Activated naive CD4-positive, alpha-beta T cell (primary cell): ENCODE measurements at places on chromosomes 4 and X.

DNA sequence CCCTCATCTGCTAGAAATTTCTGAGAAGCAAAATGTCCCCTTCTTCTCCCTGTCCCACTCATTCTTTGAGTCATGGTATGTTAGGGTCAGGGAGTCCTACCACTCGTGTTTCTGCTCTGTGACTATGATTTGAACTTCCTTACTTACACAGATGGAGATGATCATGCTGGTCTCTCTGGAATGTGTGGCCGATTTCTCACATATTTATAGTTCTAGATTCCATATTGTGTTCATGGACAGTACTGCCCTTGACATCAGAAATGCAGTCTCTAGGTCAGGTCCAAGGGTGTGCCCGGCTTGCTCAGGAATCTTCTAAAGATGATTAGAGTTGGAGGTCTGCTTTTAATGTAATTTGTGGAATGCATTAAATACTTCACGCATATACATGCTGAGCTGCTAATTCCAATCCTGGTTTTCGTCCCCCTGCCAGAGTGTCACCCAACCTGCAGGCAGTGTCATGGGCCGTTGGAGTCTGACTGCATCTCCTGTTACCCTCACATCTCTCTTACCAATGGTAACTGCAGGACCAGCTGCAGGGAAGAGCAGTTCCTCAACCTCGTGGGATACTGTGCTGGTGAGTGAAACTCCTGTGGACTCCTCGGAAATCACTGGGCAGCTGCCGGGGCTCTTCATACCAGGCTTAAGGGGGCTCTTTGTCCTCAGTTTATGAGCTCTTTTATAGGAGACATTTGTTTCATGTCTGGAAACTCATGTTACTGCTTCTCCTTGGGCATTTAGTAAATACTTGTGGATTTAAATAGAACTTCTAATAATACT, 214.1 kb upstream of the ANXA3 start:
- DNase-seq: no peak

DNA sequence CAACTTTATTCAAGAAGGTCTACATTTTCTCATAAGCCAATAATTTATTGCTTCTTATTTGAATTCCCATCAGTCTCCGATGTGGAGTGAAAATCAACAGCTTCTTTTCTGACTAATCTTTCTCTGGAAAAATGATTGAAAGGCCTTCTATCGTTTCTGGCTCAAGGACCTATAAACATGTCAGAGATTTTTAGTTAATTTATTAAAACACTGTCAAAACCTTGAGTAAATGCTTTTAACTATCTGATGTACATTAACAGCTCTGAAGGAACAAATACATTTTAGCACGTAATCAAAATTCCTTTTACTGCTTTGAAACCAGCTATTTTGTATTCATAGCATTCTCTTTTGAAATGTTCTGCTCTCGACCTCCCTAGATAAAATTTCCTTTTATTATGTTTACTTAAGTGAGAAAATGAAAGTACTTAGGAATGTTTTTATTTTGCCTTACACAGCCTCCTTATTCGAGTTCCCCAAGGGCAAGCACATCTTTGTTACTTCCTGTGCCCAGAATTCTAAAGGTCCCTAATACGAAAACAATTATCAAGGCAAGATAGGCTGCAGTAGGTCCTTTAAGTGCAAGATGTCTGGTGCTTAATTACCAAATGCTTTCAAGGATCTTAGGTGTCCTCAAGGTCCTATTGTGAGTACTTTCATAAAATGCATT, 3.1 kb upstream of the ZFX start:
- DNase-seq: no peak

GRCh38 chr4:16785793-16786527, 112.5 kb downstream of the LDB2 start:
- no peak for DNase-seq

GRCh38 chr4:25223802-25224375, 9.9 kb upstream of the PI4K2B start:
- DNase-seq: no peak

DNA sequence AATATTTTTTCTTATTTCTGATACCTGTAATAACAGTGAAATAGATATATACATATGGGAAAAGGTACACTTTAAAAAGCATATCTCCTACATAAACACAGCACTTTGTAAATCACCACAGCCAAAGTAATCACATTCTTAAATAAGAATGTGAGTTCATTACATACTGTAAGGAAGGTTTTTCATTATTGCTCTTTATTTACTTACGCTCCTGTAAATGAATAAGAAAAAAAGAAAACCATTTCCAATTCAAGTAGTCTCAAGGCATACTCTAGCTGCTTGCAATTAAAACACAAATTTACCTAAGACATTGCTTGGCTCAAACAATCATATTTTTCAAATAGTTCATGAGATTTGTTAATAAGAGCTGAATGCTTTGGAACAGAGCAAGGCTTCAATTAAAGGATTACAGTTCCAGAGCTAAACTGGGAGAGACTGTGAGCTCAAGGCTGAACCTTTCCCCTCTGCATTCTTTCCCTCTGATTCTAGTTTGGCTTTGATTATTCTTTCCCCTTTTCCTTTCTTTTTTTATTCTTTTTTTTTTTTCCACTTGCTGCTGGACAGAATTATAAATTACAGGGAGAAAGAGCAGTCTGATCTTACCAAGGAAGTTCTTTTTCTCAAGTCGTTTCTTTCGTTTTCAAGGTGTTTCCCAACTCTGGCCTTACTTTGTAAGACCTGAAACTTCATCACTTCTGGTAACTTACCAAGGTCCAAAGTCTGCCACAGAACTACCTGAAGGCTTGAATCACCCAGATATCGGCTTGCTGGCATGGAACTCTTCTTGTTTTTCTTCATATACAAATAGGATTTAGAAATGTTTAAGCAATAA, 278.3 kb downstream of the INPP4B start:
- no peak for DNase-seq

DNA sequence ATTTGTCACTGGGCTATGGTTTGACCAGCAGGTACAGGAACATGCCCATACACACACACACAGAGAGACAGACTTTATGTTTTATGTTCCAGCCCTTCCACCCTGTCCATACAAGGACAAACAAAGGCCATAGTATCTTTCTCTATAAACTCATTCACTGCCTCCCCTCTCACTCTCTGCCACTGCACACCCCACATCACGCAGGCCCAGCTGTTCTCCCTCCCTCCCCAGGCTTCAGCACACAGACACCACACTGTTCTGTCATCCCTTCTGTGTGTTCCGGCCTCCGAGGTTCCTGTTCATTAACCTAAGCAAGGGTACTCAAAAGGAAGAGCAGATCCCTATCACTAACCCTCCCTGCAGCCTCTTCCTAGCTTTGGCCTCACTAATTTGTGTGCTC, 17.8 kb downstream of the LAS1L start:
- no peak for DNase-seq

DNA sequence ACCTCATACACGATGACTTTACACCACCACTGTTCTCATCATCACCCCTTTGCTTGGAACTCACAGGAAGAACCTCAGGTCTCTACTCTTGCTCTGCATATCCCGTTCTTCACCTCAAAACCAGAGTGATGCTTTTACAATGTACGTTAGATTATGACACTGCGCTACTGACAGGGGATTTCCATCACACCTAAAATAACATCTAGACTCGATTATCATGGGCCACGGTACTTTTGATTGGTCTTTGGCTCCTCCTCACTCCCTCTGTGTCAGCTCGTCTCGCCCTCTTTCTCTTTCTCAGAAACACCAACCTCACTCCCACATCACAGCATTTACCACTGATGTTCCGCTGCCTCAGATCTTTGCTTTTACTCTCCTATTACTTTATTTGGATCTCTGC, 172.4 kb downstream of the TLL1 start:
- DNase-seq: no peak

GRCh38 chrX:33014949-33015348, 196.4 kb downstream of the DMD start:
- no peak for DNase-seq

DNA sequence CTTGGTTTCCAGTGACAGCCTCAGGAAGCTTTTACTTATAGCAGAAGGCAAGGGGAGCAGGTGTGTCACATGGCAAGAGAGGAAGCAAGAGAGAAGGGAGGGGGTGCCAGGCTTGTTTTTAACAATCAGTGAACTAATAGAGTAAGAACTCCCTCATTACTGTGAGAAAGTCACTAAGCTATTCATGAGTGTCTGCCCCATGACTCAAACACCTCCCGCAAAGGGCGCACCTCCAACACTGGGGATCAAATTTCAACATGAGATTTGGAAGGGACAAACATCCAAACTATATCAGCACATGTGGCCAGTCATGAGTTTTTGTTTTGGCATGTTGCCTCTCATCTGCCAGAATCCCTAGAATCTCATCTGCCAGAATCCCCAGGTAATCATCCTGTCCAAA, 183.5 kb upstream of the C1QTNF7 start:
- no peak for DNase-seq

DNA sequence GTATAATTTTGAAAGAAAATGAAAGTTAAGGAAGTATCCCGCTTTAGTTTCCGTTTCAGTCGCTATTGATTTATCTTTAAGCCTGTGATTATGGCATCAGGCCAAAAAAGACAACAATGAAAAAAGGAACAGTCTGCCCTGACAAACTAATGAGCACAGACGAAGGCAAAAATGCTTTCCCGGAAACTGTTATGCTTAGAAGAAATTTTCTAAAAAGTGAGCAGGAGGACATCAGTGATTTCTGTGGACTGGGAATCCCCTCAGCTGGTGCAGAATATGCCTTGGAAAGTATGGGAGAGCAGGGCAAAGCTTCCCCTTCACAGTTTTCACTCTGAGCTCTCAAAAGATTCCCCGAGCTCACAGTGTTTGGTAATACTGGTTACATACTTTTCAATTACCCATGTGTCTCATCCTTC, 5.1 kb upstream of the CXCL10 start:
- DNase-seq: no peak

GRCh38 chr4:159383562-159383931, 280.7 kb downstream of the RAPGEF2 start:
- DNase-seq: no peak

GRCh38 chrX:129659861-129660260, 5.1 kb upstream of the APLN start:
- no peak for DNase-seq

- no peak for DNase-seq
Observed at GRCh38 chr4:73964862-73965611, 16.8 kb downstream of the PF4 start.

DNA sequence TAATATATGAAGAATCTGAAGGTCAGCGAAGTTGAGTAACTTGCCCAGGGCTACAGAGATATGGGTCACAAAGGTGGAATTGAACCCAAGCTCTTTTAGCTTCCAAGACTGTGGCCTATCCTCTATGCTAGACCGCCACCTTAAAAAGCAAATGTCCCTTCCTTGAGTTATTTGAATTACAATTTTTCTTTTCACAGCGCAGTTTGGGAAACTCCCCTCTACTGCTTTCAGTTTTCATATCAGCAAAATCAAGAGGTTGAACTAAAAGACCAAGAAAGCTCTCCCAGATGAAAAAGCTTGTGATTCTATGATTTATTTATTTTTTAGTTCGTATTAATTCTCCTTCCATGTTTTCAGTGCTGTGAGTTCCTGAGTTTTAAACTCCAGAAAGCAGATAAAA, 174.5 kb upstream of the C1QTNF7 start:
- no peak for DNase-seq

DNA sequence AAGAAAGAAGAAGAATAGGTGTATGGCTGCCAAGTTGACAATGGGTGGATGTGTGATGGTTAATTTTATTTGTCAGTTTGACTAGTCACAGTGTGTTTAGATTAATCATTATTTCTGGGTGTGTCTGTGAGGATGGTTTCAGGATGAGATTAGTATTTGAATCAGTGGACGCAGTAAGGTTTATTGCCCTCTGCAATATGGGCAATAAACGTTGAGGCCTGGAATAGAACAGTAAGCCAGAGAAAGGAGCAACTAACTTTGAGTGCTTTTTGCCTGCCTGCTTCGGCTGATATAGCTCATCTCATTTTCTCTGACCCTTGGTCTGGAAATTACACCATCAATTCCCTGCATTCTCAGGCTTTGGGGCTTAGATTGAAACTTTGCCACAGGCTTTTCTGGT, 140.8 kb upstream of the SPANXN4 start:
- no peak for DNase-seq
